ENCODE measurements at places on chromosomes 7 and 10.

- DNase-seq = no peak
Observed at GRCh38 chr10:125171402-125172306, 11.3 kb upstream of the CTBP2 start.

- no peak for DNase-seq
Observed at GRCh38 chr10:47376522-47377220, 7.4 kb downstream of the ZNF488 start.

GRCh38 chr10:21170216-21170615, 273.1 kb upstream of the NEBL start:
- DNase-seq = no peak

DNA sequence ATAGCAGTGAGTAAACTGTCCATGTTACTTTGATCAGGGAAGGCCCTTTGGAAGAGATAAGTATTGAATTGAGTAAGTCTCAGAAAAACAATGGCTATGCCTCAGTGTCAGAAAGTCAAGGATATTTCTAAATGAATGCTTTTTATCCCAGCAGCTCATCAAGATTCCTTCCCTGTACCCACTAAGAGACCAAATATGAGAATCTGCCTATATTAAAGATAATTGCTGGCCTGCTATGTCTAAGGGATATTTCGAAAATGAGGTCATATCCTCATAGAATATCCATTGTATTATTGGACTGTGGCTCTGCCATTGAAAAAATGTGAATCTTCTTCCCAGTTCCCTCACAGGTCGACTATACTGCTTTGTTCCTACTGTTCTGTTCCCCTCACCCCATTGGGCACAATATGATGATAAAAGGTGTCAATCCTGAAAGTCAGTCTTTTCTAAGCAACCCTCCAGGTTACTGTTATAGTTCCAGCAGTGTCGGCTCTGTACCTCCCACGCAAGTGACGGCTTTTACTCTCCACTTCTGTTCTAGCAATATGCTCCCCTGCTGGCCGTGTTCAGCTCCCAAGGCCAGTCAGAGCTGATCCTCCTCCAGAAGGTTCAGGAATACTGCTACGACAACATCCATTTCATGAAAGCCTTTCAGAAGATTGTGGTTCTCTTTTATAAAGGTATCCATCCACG, 51.7 kb downstream of the BZW2 start:
- DNase-seq = no peak

- no peak for DNase-seq
Observed at GRCh38 chr7:148296994-148297644, 293.4 kb upstream of the C7orf33 start.

DNA sequence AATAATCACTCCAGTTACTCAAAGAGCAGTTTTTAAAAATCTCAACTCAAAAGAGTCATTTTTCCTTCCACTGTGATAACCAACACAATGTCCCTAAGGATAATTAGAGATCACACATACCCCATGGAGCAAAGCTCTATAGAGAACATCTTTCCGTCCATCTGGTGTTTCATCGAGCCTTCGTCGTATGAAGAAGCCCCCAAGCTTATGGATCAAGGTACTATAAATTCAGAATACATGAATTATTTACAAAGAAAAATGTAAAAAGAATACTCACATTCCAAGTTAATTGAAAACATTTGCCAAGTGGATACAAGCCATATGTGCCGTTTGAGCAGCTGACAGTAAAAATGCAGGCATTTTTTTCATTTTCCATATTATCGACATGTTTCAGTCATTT, 14.8 kb downstream of the GPAM start:
- no peak for DNase-seq

- no peak for DNase-seq
Observed at GRCh38 chr7:147376192-147376591, 1214.4 kb upstream of the C7orf33 start.

- DNase-seq = no peak
Observed at GRCh38 chr10:58672845-58673244, 160.2 kb downstream of the BICC1 start.

- DNase-seq = no peak
Observed at GRCh38 chr7:101915000-101915399, 97.6 kb downstream of the CUX1 start.

DNA sequence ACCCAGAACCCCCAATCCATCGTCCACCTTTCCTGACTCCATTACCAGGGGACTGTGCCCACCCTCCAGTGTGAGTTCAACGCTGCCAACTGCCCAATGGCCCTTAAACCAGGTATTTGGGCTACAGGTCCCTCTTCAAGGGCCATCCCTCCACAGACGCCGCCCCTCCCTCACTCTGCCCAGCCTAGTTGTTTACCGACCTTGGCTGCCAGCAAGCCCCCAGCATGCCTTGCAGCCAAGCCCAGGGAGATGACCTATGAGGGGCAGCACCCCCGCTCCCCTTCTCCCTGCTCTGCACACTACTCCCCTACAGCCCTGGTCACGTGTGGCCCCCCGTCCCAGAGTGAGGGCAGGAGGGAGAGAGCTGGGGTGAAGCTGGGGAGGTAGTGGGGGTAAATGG, 147.3 kb downstream of the GRID1 start:
- DNase-seq = no peak

DNA sequence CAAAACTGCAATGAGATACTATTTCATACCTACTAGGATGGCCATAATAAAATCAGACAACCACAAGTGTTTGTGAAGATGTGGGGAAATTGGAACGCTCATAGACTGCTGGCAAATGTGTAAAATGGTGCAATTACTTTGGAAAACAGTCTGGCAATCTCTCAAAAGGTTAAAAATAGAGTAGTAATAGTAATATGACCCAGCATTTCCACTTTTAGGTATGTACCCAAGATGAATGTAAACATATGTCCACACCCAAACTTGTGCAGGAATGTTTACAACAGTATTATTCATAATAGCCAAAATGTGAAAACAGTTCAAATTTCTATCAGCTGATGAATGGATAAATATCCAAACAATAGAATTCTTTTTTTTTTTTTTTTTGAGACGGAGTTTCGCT, 731.6 kb upstream of the ANKRD30A start:
- DNase-seq = no peak

DNA sequence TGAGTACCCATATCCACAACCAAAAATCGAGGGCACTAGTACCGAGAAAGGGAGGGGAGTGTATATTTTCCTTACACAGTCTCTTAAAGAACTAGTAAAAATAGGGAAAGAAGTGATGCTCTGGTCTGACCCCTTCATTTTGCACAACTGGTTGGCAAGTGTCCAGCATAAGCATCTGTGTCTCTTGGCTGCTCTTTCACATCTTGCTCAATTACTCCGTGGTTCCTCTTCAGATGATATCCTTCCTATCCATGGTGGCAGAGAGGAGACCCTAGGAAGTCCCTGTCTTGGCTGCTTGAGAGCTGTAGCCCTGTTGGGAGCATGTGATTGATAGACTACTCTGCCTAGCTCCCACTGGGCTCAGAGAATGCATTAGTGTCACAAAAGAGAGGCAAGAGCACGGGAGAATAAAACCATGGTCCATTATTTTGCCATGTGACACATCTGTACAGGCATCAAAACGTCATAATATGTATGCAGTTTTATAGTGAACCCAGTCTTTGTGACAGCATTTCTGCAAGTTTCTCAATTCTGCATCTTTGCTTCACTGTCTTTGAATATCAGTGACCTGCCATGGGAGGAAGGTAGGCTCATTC, 111.8 kb upstream of the ANKRD1 start:
- DNase-seq = no peak

DNA sequence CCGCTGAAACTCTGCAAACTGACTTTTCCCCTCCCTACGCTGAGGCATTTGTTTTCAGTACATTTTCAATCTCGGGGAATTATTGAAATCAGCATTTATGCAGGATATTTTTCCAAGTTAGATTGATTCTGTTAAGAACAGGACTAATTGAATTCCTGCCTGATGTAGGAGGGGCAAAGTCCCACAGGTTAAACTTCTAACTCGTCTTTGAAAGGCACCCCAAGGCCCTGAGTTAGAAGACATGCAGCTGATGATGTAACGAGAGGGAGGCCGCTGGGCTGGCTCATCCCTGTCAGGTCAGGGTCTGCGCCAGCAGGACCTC, 253.1 kb downstream of the CELF2 start:
- no peak for DNase-seq

DNA sequence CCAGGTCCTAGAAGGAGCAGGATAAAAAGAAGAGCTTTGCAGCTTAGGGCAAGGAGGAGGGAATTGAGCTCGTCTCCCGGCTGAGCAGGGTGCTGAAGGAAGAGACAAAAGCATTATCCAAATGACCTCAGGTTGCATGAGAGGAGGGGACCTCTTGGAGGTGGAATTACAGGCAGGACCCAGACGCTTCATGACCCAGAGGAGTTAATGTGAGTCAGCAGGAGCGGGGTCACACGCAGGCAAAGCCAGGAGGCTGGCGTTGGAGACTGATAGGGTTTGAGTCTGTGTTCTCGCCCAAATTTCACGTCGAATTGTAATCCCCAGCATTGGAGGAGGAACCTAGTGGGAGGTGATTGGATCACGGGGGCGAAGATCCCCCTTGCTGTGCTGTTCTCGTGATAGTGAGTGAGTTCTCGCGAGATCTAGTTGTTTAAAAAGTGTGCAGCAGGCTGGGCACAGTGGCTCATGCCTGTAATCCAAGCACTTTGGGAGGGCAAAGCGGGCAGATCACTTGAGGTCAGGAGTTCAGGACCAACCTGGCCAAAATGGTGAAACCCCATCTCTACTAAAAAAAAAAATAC, 63.7 kb upstream of the AUTS2 start:
- no peak for DNase-seq

DNA sequence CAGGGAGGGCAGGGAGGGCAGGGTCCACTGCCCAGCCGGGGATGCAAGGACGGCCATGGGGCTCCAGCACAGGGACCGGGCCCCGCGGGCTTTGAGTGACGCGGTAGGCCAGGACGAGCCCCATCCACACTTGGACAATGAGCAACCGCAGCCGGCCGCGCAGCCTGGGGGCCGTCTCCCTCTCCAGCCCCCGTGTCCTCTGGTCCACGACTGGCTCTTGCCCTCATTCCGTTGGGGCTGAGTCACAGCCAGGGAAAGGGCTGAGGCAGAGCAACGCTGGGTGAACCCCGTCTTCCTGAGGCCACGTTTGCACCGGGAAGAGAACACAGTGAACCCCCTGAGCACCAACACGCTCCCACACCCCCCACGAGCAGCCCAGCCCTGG, 23.7 kb downstream of the SHH start:
- no peak for DNase-seq

DNA sequence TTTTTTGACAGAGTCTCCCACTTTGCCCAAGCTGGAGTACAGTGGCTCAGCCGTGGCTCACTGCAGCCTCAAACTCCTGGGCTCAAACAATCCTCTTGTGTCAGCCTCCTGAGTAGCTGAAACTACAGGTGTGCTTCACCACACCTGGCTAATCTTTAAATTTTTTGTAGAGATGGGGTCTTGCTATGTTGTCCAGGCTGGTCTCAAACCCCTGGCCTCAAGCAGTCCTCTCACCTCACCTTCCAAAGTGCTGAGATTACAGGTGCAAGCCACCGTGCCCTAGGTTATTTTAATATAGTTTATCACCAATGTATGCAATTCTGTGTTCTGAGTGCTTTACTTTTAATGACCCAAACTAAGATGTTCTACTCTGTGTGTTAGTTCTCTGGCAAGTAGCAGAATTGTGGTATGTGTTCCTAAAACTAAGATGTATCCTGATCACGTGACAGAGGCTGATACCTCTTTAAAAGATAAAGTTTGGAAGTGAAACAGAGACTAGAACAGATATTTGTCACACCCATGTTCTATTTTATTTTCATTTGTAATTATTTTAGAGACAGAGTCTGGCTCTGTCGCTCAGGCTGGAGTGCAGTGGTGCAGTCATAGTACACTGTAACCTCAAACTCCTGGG, 22.1 kb upstream of the PFKFB3 start:
- no peak for DNase-seq

- DNase-seq = no peak
Observed at GRCh38 chr10:111600772-111601171, 523.9 kb downstream of the ADRA2A start.

DNA sequence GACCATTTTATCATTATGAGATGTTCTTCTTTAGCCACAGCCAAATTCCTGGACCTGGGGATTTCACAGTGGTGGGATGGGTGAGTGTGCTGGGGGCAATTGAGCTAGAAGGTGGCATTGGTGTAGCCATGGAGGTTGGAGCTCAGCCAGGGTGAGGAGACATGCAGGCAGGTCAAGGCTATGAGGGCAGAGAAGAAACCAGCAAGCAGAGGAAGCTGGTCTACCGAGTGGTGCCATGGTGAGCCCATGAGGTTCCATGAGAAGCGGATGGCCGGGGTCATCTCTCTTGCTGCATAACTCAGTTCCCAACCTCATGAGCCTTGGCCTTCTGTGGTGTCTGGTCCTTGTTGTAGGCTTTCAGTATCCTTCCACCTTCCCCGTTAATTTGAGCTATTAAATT, 91.4 kb downstream of the CARD11 start:
- no peak for DNase-seq

DNA sequence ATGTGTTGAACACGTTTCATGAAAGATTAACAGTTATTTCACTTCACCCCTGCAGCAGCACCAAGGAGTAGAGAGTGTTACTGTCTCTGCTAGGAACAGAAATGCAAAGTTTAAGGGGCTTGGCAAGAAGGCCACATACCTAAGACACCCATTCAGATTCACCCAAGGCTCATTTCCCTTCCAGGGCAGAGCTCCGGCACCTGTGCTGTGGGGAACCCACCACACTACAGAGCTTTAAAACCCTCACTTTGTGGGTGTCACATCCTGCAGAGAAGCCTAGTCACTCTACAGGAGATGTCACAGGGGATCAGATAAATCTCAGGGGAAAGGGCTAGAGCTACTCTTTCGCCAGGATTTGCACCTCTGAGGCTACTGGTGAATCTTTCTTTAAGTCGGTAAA, 176.1 kb upstream of the KLF6 start:
- DNase-seq = no peak

- no peak for DNase-seq
Observed at GRCh38 chr7:16847381-16847860, 34.4 kb downstream of the AGR3 start.

DNA sequence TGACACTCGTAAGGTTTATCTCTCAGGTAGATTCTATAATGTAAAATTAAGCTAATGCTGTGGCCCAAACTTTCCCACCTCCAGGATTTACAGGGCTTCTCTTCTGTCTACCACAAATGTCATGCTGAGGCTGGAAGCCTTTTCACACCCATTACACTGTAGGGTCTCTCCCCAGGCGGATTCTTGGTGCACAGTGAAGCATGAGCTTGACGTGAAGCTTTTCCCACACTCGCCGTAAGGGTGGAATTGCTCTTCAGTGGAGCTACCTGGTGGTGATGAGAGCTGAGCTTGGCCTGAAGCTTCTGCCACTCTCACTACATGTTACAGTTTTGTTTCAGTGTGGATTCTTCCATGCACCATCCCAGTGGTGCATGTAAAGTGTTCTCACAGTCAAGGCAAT, 11.4 kb downstream of the FAM200A start:
- DNase-seq = no peak

DNA sequence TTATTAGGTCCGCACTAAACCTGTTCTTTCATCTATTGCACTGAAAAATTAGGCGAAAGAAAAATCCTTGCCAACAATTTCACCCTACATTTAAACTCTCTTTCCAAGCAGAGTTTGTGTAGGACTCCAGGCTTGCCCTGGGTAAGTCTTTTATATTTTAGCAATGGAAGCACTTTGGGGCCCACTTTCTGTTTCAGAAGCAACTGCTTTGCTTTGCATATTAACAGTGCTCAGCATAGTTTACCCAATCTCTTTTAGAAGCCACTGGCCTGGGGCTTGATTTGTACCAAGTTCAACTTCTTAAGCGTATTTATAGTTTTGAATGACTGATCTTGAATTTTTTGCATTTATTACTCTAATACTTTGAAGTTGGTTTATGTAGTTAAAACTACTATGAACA, 78.8 kb upstream of the MDFIC start:
- no peak for DNase-seq

- no peak for DNase-seq
Observed at GRCh38 chr10:86388119-86388704, 21.6 kb upstream of the GRID1 start.

- no peak for DNase-seq
Observed at GRCh38 chr7:102424787-102425218, 8.6 kb upstream of the ORAI2 start.

All from stimulated activated CD4-positive, alpha-beta T cell treated with anti-CD3 and anti-CD28 coated beads, Interleukin-2, amount 100 ng/mL, for 4 hours (primary cell).